Vein endothelial cell (primary cell): ENCODE measurements at places on chromosomes 11 and 22. TPM values are rescaled to one million over a fixed set of nuclear protein-coding genes. Genes with fewer than 3 reads are reported as not detected.

The OR5F1 gene
- total RNA-seq = not detected in 2 replicates

The BTBD18 gene
- total RNA-seq = not detected in 2 replicates

The RAB38 gene
- total RNA-seq = 2.0 and 5.2 TPM in 2 replicates

The MMP13 gene
- not detected in 2 replicates for total RNA-seq

The GAL gene
- total RNA-seq = 1.5 and 2.9 TPM in 2 replicates

The BAIAP2L2 gene
- 0.29 and 0.33 TPM in 2 replicates for total RNA-seq

The OR51M1 gene
- not detected in 2 replicates for total RNA-seq

The GLB1L2 gene
- total RNA-seq = 0.67 and 1.6 TPM in 2 replicates

The ESAM gene
- total RNA-seq = 114 and 190 TPM in 2 replicates

The MMP8 gene
- total RNA-seq = not detected in 2 replicates

The NCF4 gene
- total RNA-seq = not detected in 2 replicates

The C11orf97 gene
- not detected in 2 replicates for total RNA-seq

The MFRP gene
- under 0.01 TPM in 2 replicates for total RNA-seq

The PKDREJ gene
- not detected in 2 replicates for total RNA-seq

The SERPIND1 gene
- 0.38 TPM in 1 of 2 replicates, not detected in the other for total RNA-seq

The CNIH2 gene
- 0.33 TPM in 1 of 2 replicates, not detected in the other for total RNA-seq

The CHKB gene
- total RNA-seq = 32.6 and 36.6 TPM in 2 replicates
